Fibroblast of skin of back (primary cell): ENCODE measurements at places on chromosomes 5 and 9.

DNA sequence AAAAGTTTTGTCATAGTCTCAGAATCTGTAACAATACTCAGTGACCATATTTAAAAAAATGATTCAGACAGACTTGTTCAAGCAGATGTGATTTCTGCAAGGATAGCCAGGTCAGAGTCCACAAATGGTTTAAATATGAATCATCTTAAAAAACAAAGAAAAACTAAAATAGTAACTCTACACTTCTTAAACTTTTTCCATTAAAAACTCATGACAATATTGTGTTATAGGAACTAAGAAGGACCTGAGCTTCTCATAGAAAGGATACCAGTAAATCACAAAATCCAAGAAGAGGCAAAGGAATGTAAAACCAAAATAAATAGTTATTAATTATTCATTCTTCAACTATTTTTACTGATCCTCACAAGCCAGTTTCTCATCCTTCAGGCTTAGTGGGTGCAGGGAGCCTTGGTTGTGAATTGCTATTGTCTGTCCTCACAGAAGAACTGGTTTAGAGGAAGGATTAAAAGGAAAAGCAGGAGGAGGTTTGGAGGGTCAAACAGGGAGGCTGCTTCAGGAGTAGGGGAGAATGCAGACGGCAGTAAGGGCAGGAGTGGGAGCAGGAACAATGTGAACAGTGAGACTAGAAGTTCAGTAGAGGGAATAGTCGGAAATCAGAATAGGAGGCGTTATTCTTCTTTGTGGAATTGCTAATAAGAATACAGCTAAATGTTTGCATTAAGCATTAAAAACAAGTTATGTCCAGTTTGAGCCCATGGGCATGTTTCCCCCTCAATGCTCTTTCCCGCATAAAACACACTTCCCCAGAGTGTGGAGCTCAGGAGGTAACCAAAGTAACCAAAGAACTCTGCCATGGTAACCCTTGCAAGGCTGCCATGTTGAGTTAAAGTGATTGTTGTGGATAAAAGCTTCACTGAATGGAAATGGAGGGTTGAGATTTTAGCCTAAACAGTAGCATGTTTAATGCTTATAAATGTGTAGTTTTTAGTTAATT is 110.7 kb downstream of the CCDC192 start:
- peak; percentile 93 for DNase-seq

GRCh38 chr9:6098431-6098830 is 83.0 kb upstream of the RANBP6 start:
- DNase-seq: no peak

DNA sequence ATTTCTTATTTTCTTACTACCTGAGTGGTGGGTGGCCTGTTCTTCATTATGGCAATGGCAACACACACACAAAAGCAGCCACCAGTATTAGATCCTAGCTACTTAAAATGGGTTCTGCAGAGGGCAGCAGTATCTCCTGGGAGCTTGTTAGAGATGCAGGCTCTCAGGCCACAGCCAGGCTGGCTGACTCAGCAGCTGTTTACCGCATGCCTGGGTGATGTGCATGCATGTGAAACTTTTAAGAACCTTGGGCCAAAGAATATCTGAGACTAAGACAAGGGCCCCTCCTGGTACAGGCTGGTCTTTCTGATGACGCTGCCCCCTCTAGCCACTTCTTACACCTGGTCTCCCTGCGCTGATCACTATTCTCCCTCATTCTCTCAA is 399.0 kb downstream of the MED10 start:
- DNase-seq: peak; percentile 7

- DNase-seq: no peak
Measured at GRCh38 chr5:118614731-118615456, 373.5 kb downstream of the DTWD2 start.

DNA sequence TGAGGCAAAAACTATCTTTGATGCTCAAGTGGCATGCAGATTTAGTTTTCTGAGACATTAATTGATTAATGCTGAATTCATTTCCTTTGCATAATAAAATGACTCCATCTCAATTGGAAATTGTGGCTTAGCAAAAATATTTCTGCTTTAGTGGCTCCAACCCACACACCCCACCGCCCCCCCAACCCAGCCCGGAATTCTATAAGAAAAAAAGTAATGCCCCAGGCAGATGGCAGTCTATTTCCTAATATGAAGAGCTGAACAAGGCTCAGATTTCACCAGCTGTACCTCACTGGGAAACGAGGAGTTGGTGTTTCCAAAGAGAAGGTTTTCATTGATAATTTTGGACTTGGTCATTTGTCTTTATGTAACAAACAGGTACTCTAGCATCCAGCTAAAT is 182.1 kb downstream of the FBN2 start:
- no peak for DNase-seq

DNA sequence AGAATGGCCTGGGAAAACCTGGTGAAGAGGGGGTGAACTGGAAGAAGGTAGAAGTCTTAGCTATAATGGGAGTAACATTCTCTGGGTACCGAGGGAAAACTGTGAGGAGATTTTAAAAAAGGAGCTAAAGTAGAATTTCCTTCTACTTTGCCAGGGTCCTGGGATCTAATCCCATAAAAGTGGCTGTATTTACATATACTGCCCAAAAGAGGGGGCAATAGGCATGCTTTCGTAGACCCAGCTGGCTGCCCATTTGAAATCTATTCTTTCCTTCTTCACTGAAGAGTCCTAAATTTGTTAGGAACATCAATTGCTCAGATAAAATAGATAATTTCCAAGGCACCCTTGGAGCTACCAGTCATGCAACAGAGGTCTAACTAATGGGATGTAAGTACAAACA is 159.2 kb downstream of the CDC42SE2 start:
- peak; percentile 21 for DNase-seq
